MCF 10A (cell line): ENCODE measurements at places on chromosomes 6 and 20. TPM values are rescaled to one million over a fixed set of nuclear protein-coding genes. Genes with fewer than 3 reads are reported as not detected.
A peak's percentile ranks its signal among the peaks of the same experiment; 100 is the strongest.

- DNase-seq: no peak
Observed at GRCh38 chr6:168415098-168415992, 25.6 kb upstream of the SMOC2 start.

DNA sequence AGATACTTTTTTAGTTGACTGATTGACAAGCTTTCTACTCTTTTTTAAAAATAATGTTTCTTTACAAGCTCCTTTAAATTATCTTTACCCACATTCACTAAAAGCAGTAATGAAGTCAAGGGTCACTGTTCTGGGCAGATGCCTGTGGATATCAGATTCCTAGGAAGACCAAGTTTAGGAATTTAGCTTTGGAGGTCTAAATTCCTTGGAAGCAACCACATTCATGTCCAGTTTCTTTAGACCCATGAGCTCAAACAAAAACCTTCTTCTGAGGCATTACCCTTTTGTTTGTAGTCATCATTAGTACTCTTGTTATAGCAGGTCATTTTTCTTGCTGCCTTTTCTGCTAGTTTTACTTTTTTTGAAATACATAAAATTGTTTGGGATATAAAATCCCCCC, 462.9 kb upstream of the JAG1 start:
- no peak for DNase-seq

DNA sequence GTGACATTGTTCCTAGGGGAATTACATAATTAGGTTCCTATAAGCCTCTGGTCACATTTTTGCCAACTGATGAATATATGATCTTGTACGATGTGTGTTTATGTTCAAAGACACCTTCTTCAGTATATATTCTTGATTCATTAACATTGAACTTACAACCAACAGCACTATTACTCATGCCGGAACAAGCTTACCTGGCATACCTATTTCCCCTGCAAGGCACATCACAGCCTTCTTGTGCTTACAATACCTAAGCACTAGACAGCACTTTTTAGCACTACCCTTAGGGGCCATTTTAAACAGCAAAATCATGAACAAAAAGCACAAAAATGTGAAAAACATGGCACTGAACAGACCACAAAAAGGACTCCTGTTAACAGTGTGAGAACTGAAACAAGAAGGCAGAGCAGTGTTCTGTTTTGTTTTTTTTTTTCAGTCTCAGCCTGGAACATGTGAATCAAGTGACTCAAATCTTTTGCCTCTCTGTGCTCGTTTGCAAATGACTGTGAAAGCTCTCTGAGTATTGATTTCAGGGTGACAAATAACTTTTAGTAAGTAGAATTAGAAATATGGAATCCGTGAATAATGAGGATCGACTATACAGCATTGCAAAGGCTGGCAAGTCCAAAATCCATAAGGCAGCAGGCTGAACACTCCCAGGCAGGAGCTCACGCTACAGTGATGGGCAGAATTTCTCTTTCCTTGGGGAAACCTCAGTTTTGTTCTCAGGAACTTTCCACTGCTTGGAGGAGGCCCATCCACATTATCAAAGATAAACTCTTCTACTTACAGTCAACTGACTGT, 102.3 kb upstream of the TSHZ2 start:
- DNase-seq: no peak

GRCh38 chr6:96794980-96795379, 42.3 kb downstream of the GPR63 start:
- no peak for DNase-seq

DNA sequence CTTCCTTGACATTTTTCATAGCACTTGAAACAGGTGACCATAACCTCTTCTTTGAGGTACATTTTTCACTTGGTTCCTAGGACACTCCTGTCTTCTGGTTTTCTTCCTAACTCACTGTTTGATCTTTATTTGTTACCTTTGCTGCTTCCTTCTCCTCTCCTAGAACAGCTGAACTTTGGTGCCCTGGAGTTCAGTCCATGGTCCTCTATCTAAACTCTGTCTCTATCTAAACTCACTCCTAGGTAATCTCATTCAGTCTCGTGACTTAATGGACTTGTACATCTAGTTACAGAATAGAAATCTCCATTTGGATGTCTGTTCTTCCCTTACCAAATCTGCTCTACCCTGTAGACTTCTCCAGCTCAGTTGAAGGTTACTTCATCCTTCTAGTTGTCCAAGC, 73.7 kb downstream of the SHPRH start:
- no peak for DNase-seq

DNA sequence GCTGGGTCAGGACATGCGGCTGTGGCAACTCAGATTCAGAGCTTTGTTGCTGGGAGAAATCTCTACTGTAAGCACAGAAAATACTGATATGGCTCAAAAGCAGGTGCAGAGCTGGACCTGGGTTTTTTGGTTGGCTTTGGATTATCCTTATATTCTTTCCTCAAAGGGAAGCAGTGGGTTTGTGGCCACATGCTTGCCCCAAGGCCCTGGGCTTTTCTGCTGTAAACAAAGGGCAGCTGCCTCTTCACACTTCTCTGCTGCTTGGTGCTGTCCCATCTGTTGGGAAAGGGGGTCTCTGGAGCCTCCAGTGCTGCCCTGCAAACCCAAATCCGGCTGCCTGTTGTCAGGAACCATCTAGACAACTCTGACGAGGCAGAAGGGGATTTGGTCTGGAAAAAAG, 52.4 kb downstream of the ANKRD6 start:
- no peak for DNase-seq

DNA sequence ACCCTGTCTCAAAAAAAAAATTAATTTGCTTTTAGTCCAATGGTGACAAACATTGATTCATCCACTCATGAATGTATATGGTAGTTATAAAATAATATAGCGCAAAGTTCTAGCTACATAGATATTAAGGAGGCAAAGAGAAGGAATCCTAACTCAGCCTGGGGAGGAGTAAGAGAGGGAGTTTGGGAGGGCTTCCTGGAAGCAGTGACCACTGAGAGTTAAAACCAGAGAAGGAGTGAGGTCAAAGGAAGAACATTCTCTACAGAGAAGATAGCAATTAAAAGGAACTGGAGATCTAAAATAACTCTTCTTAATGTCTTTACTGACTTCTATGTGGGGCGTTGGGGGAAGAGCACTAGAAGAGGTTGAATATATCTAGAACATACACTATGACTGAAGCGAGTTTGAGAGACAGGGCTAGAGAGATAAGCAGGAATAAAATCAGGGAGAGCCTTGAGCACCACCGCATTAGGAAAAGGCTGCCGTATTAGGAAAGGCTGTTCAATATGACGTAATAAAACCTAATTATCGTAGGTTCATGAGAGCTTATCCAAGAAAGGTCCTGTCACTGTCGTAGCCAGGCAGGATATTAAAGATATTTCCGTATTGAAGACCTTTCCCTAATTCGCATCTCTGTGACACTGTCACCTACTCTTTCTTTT, 81.8 kb upstream of the CNKSR3 start:
- no peak for DNase-seq

- no peak for DNase-seq
Observed at GRCh38 chr6:34836008-34836407, 44.1 kb downstream of the BLTP3A start.

DNA sequence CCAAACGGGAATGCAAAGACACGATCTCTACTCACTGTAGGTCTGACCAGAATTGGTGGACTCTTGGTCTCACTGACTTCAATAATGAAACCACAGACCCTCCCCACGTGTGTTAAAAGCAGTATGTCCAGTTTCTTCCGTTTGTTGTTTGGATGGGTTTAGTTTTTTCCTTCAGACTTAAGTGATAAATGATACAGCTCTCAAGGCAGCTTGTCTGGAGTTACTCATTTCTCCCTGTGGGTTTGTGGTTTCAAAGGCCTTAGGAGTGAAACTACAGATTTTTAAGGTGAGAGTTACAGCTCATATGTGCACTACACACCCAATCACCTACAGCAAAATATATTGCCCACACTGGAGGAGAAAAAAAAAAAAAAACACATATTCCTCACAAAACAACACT, 86.7 kb upstream of the STMND1 start:
- DNase-seq: no peak

GRCh38 chr6:78614961-78615360, 252.4 kb upstream of the IRAK1BP1 start:
- DNase-seq: no peak

DNA sequence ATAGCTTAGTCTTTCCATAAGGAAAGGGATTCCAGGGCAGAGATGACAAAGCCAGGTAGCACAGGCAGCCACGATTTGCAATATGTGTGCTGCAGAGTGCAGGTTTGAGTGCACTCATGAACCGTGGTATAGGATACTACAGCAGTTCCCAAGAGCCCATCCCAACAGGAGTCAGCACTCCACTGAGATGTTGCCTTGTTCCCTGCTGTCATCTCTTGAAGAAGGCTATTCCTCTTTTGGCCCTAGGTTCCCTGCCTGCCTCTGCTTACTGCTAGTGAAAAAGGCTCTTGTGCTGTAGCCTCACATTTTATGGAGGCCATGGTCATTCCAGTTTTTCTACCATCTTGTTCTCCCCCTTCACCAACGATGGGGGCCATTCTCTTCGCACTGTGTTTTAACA, 40.2 kb downstream of the RALY start:
- no peak for DNase-seq

- DNase-seq: no peak
Observed at GRCh38 chr6:15288856-15289255, 43.0 kb downstream of the JARID2 start.

DNA sequence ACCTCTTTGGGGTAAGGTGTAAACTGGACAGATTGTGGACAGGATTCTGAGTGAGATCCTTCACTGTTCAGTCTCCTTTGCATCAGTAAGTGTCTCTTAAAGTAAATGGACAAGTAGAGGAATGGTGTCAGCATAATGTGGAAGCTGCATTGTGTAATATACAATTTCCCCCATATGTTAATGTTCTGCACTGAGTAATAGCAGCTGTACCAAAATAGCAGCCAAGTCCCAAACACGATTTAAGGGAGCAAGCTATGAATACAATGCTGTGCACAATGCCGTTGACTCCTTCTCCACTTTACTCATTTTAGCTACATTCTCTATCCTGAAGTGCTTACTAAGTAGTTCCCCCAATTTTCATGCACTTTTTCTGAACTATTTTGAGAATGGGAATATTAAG, 21.1 kb upstream of the TRIM26 start:
- DNase-seq: no peak

GRCh38 chr6:150093397-150093796, 24.5 kb upstream of the ULBP3 start:
- no peak for DNase-seq

DNA sequence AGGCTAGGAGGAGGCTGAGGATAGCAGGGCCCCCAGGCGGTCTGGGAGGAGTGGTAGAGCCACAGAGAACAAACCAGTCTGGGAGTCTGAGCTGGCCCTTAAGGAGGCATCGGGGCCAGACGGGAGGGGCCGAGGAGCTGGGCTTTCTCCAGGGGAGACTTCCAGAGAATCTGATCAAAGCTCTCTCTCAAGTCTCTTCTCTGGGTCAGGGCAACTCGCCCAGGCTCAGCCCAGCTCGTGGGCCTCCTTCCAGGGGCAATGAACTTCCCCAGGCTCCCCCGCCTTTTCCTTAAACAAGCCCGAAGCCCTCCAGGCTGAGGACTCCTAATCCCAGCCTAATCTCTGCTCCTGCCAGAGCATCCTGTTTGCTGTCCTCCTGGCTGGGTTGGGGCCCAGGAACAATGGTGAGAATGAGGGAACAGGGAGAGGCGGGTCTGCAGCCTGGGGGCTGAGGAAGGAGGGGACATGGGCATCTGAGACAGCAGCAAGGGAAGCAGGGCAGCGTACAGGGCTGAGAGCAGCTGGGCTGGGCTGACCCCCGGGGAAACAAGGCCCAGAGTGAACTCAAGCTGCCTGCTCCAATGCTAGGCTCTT, 173.6 kb downstream of the ANKRD60 start:
- no peak for DNase-seq

DNA sequence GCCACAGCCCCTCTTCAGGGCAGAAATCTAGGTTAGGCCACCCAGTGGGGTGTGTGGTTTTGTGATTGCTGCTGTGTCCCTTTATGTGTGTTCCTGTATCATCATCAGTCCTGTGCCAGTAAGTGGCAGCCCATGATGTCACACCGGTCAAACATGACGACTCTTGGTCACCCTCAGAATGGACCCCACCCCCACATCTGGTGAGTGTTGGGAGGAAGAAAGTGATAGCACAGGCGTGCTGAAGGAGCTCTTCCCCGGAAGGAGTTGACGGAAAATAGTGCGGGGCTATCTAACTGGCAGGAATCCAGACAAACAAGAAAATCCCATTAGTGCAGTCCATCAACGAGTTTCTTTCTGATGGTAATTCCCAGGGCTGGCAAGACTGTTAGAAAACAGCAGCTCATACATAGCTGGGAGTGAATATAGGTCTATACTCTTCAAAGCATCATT, 33.4 kb upstream of the IL17A start:
- DNase-seq: no peak

GRCh38 chr6:44680202-44680720, 292.8 kb downstream of the CDC5L start:
- DNase-seq: no peak

DNA sequence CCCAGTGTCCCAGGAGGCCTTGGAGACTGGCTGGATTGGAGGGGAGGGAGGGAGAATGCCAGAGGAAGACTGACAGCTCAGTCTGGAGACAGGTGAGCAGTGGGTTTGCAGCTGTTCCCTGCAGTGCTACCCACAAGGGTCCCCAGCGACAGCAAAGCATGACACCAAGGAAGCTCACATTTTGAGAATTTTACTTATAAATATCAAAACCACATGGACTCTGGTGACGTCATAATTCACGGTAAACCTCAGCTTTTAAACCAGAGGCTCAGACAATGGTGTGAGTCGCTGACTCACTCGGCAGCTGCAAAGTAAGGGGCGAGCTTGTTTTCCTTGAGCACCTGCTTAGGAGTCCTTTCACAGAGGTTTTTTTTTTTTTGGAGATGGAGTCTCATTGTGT, 65.2 kb downstream of the THBS2 start:
- peak; percentile 67 for DNase-seq

GRCh38 chr6:26516481-26517427, 16.7 kb downstream of the BTN1A1 start:
- DNase-seq: no peak

GRCh38 chr20:50704971-50705370, 13.6 kb upstream of the RIPOR3 start:
- DNase-seq: no peak

DNA sequence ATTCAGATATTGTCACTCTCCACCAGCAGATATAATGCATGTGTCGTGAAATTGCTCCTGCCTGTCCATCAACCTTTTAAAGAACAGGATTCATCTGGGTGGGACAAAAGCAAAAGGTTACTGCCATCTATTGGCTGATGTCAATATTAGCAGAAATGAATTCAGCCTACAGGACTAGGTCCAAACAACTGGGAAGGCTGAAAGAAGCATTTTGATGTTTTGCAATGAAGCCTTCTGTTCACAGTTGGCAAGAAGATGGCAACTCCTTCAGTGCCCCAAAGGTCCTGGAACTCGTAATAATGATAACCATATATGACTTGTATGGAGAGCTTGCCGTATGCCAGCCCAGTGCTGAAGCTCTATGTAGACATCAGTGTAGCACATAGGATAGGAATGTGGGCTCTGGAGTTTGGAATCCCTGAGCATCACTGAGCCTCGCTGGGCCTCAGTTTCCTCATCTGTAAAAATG, 7.5 kb downstream of the BCAS1 start:
- DNase-seq: peak; percentile 64

GRCh38 chr20:35091816-35092523, 637 bp downstream of the TRPC4AP start:
- peak; percentile 25 for DNase-seq

The CEP162 gene
- 2.4 and 2.9 TPM in 2 replicates for total RNA-seq

The SPTLC3 gene
- 15.6 and 20.3 TPM in 2 replicates for total RNA-seq

The SIRPD gene
- not detected in 2 replicates for total RNA-seq

The BNIP5 gene
- total RNA-seq: not detected in 2 replicates

The SLC17A2 gene
- not detected in 2 replicates for total RNA-seq

The HRH3 gene
- total RNA-seq: not detected in 2 replicates

The ATP5F1E gene
- 65.2 and 69.7 TPM in 2 replicates for total RNA-seq

The TUBB2B gene
- 0.47 and 0.54 TPM in 2 replicates for total RNA-seq

The CDK19 gene
- total RNA-seq: 10.2 and 16.8 TPM in 2 replicates

The BCAS1 gene
- total RNA-seq: not detected in 2 replicates
